AG04450 (cell line): ENCODE measurements at places on chromosomes 3 and 15.
A peak's percentile ranks its signal among the peaks of the same experiment; 100 is the strongest.

DNA sequence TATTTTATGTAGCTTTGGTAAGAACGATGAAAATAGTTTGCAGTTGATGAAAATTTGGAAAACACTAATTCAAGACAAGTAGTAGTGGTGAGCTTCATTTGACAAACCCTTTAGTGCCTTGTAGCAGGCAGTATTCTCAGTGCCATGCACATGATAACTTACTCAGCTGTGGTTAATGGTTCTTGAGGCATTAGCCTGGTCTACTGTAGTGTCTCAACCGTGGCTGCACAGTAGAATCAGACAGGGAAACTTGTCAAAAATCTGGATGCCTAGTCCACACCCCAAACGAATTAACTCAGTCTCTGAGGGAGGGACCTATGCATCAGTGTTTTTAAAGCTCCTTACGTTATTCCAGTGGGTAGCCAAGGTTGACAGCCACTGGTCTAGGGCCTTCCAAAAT lies 45.4 kb downstream of the PSMD6 start:
- DNase-seq: no peak

DNA sequence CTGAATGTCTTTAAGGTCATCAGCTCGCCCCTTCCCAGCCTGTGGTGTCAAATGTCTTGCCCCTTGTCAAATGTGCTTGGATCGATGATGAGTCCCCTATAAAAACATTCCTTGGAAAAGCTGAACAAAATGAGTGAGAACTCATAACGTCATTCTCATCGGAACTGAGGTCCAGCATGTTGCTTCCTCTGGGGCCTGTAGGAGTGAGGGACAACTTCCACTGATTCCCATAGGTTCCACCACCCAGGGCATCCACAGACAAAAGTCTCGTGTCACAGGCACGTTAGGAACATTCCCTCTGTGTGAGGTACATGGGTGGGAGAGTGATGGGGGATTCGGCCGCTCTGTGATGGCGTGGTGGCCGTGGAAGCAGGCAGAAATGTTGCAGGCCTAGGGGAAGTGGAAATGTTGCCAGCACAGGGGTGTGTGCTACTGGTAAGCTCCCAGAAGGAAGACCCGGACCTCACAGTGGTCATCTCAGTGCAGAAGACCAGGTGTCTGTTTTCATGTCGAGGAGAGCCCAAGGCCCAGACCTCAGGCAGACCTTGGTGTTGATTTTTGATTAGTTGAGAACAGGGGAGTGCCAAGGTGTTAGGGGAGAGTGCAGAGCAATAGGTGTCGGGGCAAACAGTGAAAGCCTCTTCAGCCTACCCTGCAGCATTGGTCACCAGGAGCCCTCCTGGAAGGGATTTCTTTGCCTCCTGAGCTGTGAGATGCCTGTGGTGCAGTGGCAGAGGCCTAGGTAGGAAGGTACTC lies 96.8 kb downstream of the SNRPN start:
- no peak for DNase-seq

DNA sequence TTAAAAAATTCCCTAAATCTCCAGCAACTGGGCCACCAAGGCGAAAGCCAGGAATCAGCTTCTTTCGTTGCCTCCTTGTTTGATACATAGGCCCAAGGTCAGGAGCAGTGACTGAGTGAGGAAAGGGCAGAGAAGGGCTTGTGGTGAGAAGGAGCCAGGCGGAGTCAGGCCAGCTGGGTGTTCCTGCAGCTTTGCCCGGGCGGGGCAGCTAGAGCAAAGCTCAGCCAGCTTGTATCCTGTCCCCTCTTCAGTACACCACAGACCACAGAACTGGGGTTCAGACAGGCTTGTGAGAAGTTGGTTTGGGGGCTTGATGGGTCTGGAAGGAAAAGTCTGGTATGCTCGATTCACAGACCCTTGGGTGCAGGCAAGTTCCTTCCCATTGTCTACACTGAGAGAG lies 52.6 kb downstream of the CCK start:
- DNase-seq: no peak

GRCh38 chr15:94231723-94232468 lies 535 bp downstream of the MCTP2 start:
- no peak for DNase-seq

DNA sequence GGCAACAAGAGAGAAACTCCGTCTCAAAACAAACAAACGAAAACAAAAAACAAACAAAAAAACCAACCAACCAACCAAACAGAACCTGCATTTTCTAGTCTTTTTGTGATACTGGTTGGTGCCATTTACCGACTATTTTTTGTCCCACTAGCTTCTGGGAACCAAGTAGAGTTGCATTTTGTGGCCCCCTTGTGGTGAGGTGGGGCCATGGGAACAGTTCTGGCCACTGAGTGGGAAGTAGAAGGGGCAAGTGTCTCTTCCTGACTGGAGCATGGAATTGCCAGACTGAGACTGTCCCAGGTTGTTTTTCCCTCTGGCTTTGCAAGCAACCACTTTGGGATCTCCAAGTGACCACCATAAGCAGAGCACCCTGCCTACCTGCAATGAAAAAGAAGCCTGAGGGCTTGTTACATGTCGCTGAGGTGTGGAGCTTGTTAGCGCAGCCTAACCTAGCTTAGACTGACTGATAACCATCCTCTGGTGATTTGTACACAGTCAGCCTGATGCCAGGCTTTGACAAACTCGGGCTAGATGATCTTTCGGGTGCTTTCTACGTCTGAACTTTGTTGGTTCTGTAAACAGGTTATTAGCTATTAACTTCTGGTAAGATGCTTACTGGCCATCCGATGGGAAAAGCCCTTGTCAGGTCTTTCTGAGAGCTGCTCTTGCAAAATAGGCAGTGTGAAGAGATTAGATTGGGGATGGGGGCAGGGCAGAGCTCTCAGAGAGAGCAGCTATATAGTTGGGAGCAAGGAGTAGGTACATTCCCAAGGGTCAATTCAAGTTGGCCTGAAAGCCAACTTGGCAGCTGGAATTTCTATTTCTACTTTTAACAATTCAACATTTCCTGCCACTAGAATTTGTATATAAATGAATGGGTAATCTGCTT lies 172.2 kb downstream of the SSR3 start:
- no peak for DNase-seq

GRCh38 chr15:63374686-63375520 lies 6.7 kb downstream of the CA12 start:
- DNase-seq: peak; percentile 49

- no peak for DNase-seq
Measured at GRCh38 chr3:6216135-6217026, 644.5 kb upstream of the GRM7 start.

GRCh38 chr3:46892285-46893145 lies 15.0 kb downstream of the PTH1R start:
- DNase-seq: peak; percentile 8

- DNase-seq: no peak
Measured at GRCh38 chr3:7508821-7509220, 647.9 kb downstream of the GRM7 start.

DNA sequence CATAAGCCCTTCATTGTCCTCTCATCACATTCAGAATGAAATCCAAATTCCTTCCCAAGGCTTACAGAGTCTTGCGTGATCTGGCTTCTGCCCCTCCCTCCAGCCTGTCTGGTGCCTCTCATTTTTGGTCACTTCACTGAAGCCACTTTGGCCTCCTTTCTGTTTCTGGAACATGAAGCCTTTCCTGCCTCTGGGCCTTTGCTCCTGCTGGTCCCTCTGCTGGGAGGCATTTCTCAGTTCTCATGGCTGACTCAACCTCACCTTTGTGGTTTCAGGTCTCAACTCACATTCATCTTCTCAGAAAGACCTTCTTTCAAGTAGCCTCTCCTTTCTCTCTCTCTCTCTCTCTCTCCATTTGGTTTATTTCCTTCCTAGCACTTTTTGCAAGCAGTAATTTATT lies 43.9 kb upstream of the BHLHE40 start:
- DNase-seq: no peak

DNA sequence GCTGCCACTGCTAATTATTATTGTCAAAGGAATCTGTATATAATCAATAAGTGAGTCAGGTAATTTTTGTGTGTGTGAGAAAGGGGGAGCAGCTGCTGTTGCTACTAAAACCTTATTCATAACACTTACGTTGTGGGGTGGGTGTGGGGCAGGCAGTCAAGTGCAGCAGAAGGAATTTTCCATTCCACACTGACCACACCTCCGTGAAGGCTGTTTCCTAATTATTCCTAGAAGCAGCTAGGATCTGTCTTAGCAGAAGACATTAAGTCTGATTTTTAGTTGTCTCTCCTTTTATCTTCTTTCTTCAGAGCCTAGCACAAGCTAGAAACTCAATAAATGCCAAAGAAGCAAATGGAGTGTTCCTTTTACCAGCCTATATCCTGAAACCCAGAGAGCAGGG lies 4.0 kb upstream of the U2SURP start:
- no peak for DNase-seq

DNA sequence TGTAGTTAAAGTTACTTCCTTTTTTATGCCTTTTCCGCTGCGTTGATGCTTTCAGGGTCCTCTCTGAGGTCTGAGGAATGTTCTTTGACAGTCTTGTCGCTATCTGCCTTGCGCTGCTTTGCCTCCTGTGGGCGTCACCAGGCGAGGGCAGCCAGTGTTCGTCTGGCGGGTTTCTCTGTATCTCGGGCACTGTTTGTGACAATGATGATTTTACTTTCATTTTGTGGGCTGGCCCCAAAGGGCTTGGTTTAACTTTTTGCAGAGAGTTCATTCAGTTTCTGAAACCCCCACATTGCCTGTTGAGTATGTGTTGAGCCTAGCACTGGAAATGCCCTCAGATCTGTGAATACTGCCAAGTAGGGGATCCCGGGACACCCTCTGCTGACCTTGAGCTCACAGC lies 24.6 kb upstream of the SACM1L start:
- DNase-seq: no peak

DNA sequence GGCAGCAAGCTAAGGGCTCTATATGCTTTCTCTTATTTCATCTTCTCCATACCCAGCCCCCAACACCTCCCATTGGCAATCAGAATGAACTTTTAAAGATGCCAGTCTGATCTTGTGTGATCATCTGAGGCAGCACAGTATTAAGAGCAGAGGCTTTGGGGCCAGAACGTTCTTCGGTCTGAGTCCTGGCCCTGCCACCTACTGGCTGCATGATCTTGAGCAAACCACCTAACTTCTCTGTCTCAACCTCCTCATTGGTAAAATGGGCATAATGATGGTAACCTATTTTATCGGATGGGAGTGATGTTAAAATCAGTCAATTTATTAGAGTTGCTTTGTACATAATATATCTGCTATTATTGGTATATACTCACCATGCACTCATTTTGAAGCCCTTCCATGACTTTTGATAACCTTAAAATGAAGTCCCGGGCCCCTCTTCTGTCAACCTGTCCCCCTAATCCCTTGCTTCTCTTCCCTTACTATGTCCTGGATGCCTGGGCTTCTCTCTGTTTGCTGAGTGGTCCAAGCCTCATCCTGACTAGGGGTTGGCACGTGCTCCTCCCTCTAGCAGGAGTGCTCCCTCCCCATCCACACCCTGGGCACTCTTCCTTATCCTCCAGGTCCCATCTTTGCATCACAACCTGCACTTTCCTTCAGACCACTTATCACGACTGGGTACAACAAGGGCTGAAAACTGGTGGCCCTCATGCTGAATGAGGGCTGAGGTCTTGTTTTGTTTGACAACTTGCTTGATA lies 6.3 kb downstream of the EFCAB12 start:
- DNase-seq: no peak
